Stimulated activated effector memory CD8-positive, alpha-beta T cell treated with anti-CD3 and anti-CD28 coated beads, Interleukin-12 subunit alpha, Interleukin-12 subunit beta, amount 100 ng/mL, for 72 hours (primary cell): ENCODE measurements at places on chromosomes 6 and 20.
A peak's percentile ranks its signal among the peaks of the same experiment; 100 is the strongest.

DNA sequence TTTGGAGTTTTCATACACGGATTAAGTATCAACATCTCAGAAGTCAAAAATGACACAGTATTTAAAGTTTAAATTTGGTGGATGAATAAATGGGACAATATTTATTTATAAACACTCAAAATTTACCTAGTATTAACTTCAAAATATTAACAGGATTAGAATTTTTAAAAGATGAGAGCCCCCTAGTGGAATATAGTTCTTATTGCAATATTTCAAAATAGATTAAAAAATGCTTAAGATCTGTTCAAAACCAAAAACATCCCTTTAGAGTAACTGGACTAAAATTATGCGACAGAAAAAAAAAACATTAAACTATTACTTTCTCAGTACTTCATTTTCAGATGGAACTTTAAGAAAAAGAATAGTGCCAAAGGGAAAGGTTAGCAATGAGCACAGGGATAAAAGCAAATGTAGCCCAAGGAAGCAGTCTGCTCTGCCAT is 56.6 kb downstream of the SNX14 start:
- no peak for DNase-seq

GRCh38 chr20:43723735-43724134 is 3.1 kb downstream of the GTSF1L start:
- no peak for DNase-seq

GRCh38 chr20:40532103-40532502 is 156.9 kb downstream of the MAFB start:
- DNase-seq, result no peak

GRCh38 chr6:25411316-25411950 is 132.3 kb downstream of the CARMIL1 start:
- DNase-seq, result no peak

GRCh38 chr20:45589725-45590124 is 10.6 kb upstream of the WFDC8 start:
- DNase-seq, result no peak

- DNase-seq, result no peak
Observed at GRCh38 chr6:121925534-121926255, 473.8 kb upstream of the HSF2 start.

DNA sequence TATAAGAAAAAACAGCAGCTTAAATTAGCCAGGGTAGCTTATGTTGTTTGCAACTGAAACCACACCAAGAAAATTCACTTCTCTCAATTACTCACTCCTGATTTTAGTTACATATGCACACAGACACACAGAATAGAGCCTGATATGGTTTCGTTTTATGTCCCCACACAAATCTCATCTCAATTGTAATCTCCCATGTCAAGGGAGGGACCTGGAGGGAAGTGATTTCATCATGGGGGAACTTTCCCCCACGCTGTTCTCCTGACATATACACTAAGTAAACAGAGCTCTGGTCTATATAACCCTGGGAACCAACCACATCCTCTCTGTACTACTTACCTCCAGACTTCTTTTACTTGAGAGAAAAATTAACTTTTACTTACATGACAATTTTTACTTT is 9.8 kb downstream of the OR12D1 start:
- DNase-seq, result no peak

GRCh38 chr6:135434095-135434494 is 63.4 kb downstream of the AHI1 start:
- DNase-seq, result no peak

- DNase-seq, result no peak
Observed at GRCh38 chr20:48745330-48745729, 82.5 kb downstream of the PREX1 start.

- DNase-seq, result no peak
Observed at GRCh38 chr6:79034865-79035264, 43.2 kb downstream of the PHIP start.

DNA sequence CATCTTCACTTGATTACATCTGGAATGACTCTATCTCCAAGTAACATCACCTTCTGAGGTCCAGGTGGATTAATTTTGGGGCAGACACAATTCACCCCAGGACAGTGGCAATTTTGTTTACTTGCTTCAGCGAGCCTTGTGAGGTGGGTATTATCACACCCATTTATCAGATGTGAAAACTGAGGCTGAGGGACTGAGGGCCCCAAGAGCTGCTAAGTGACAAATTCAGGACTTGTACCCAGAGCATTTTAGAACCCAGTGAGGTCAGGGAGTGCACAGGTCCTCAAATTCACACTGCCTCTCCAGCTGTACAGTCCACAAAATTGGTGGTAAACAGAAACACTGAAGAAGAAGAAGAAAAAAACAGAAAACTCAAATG is 125.2 kb upstream of the PMEPA1 start:
- no peak for DNase-seq

GRCh38 chr6:2396042-2396657 is 150.7 kb upstream of the GMDS start:
- DNase-seq, result no peak

DNA sequence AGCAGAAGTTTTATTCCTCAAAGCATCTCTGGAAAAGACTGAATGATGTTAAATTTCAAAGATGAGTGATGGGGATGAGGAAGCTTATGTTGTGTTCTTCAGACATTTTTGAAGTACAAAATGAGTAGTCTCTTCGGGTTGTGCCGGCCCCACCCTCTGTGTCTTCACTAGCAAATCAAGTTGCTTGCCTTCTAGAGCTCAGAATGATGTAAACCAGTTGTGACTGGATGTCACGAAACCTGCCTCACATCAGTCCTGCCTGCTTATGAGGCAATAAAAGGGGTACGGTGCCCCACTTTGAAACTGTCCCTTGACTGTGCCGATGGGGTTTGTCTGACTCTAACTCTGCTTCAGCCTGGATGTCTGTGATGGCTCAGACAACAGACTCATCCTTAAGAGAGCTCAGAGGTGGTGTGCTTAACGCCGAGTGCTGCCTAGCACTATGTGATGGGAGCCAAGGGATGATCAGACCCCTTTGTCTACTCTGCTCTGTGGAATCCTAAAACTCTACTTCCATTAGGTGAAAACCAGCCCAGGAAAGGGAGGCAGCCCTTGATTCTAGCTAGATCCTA is 19.0 kb downstream of the TOMM34 start:
- DNase-seq, result no peak

GRCh38 chr6:1709234-1709641 is 99.5 kb downstream of the FOXC1 start:
- no peak for DNase-seq

DNA sequence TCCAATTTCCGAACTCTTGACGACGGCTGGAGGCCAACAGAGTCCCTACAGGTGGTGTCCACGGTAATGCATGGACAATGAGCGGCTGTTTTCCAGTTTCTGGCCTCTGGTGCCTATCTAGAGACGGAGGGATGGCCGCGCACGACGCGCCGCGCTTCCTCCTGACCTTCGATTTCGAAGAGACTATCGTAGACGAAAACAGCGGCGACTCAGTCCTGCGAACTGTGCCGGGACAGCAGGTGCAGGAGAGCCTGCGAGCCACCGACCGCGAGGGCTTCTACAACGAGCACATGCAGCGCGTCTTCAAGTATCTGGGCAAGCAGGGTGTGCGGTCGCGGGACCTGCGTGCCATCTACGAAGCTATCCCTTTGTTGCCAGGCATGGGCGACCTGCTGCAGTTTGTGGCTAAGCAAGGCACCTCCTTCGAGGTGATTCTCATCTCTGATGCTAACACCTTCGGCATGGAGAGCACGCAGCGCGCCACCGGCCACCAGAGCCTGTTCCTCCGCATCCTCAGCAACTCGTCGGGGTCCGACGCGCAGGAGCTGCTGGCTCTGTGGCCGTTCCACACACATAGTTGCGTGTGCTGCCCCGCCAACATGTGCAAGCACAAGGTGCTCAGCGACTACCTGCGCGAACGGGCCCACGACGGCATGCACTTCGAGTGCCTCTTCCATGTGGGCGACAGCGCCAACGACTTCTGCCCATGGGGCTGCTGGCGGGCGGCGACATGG is 169.4 kb downstream of the CDK19 start:
- no peak for DNase-seq

DNA sequence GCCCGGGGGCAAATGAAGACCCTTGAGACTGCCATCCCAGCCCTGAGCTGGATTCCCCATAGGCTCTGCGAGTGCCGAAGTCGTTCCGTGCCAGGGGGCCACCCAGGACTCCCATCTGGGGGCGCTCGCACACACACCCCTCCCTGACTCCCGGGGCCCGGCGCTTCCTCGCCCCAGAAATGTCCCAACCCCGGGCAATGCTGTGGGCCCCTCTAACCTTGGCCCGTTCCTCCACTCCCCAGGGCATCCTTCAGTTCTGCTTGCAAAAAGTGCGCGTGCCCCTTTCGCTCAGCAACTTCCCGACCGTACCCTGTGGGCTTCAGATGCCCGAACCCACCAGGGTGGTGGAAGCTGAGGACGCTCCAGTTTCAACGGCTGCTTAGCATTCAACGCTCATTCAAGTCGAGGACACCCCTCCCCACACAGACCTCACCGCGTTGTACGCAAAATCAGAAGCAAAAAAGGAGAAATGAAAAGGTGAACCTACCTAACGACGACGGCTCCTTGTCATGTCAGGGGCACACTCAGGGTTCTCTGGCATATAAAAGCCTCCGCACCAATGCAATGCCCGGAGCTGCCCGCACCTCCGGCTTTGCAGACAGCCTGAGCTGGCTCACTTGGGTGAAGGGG is 25.3 kb downstream of the RIPOR2 start:
- DNase-seq, result peak; percentile 78

DNA sequence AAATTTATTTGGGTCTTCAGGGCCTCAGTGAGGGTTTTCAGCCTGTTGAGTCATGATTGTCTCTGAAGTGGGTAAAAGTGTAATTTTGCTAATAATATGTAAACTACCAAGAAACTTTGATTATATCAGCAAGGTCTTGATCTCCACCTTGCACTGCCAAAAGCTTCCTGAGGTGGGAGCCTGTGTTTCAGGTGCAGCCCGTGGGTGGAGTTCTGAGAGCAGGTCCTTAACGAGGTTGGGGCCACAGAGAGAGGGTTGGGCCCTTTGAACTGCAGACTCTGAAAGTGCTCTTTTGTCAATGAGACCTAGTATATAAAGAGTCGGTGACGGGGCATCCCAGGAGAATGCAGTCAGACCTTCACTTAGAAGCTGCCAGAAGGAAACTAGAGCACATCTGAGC is 129.7 kb upstream of the MAP3K4 start:
- no peak for DNase-seq

GRCh38 chr6:167087857-167088354 is 35.0 kb upstream of the CCR6 start:
- no peak for DNase-seq

GRCh38 chr6:34959224-34959623 is 70.2 kb downstream of the ANKS1A start:
- no peak for DNase-seq

- no peak for DNase-seq
Observed at GRCh38 chr6:72916906-72917305, 295.0 kb downstream of the KCNQ5 start.

- DNase-seq, result no peak
Observed at GRCh38 chr6:156886409-156886808, 109.2 kb downstream of the ARID1B start.

GRCh38 chr6:129507846-129508245 is 202.1 kb downstream of the ARHGAP18 start:
- no peak for DNase-seq

- DNase-seq, result no peak
Observed at GRCh38 chr6:12136905-12137304, 124.8 kb downstream of the HIVEP1 start.

- no peak for DNase-seq
Observed at GRCh38 chr20:44138867-44139266, 48.1 kb downstream of the JPH2 start.

DNA sequence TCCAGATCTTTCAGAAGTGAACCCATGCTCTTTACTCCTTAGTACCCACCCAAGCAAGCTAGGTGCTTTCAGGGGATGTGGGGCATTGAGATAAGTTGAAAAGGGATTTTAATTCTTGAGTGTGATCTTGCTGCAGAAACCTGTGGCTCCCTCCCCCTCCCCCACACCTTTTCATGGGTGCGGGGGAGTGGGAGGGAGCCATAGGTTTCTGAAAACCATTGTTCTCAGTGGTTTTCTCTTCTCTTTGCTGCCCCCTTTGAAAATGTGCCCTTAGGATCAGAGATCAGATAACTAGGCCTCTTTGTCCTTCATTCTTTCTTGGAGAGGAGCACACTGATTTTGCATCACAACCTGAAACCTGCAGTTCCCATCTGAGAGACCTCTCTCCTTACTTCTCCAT is 2.4 kb downstream of the PCSK2 start:
- DNase-seq, result no peak

- DNase-seq, result no peak
Observed at GRCh38 chr20:48051794-48052474, 266.7 kb upstream of the SULF2 start.

- no peak for DNase-seq
Observed at GRCh38 chr6:131937226-131937625, 13.9 kb downstream of the CCN2 start.

- no peak for DNase-seq
Observed at GRCh38 chr6:111173341-111173740, 86.0 kb downstream of the SLC16A10 start.

DNA sequence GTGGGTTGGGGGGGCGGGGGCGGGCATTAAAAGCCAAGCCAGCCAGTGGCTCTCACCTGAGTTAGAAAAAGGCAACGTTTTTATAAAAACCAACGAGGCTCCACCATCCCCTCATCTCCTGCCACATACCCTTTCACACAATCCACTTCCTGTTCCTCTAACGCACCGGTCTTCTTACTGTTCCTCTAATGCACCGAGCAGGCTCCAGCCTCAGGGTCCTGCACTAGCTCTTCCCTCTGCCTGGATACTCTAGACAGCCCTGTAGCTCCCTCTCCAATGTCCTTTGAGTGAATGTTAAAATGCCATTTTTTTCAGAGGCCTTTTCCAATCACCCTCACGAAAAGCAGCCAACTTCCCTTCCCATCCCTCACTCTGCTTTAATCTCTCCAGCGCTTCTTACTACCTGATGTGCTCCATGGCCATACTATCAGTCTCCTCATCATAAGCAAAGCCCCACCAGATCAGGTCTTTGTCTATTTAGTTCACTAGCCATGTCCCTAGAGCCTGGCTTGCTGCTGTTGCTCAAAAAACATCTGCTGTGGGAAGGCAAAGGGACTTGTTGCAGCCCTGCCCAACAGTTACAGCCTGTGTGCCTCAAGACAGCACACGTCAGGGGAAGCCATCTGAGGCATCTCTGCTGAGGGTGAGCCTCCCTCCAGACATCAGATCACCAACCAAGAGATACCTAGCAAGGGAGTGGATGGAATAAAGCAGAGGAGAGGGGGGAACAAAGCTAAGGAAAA is 3.9 kb downstream of the FKBP1A start:
- no peak for DNase-seq

DNA sequence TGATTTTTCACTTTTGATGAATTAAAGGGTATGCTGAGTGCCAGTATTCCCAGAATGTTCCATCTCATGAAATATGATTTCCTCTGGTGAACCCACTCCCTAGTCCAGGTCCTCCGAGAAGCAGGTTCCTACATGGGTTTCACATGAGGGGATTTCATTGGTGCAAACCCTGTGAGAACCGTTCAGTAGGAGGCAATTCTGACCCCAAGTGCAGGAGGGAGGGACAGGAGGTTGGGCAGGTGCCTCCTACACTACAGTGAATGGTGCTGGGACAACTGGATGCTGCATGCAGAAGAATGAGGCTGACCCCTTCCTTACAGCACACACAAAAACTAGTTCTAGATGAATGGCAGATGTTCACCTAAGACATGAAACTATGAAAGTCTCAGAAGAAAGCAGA is 5.1 kb upstream of the ULBP2 start:
- DNase-seq, result no peak
